ENCODE measurements at places on chromosomes 2 and 18.

- DNase-seq: no peak
Measured at GRCh38 chr2:219252900-219253752, at the start of gene TUBA4B. Gene TUBA4B, plus strand, starts transcription at chr2:219253243. Its CDS starts 165 bp downstream, at chr2:219253408.

GRCh38 chr2:101399021-101399799 is 11.9 kb upstream of the CREG2 start:
- DNase-seq: no peak

DNA sequence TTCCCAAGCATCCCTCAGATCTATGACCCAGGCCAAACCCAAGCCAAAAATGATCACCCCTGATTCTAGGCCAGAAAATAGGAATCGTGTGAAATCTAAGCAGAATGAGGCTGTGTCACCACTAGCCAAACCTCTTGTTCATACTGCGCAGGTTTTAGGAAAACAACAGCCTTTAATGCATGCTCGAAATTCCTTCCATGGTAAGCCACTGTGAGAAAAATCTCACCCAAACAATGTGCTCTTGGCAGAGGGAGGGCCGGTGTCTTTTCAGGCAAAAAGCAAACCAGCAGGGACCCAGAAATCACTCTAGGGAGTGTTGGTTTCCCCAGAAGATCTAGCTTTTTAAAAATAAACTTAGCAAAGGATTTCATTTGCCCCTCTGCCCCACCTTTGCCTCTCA is 71.2 kb upstream of the FOSL2 start:
- no peak for DNase-seq

DNA sequence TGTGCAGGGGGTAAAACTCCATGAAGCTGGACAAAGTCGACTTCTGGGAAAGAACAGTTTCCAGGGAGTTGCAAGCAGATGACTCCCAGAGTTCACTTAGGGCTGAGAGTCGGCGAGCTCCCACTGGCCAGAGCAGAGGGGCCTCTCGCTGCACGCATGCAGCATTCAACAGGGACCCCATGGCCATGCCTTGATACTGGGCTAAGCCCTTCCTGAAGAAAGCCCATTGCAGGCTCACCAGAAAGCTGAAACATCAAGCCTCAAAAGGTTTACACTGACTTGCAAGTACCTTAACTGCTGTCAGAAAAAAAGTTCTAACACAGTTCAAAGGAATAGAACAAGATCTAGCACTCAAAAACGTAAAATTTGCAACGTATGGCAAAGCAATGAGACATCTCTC is 56.4 kb downstream of the NDUFA10 start:
- DNase-seq: no peak

DNA sequence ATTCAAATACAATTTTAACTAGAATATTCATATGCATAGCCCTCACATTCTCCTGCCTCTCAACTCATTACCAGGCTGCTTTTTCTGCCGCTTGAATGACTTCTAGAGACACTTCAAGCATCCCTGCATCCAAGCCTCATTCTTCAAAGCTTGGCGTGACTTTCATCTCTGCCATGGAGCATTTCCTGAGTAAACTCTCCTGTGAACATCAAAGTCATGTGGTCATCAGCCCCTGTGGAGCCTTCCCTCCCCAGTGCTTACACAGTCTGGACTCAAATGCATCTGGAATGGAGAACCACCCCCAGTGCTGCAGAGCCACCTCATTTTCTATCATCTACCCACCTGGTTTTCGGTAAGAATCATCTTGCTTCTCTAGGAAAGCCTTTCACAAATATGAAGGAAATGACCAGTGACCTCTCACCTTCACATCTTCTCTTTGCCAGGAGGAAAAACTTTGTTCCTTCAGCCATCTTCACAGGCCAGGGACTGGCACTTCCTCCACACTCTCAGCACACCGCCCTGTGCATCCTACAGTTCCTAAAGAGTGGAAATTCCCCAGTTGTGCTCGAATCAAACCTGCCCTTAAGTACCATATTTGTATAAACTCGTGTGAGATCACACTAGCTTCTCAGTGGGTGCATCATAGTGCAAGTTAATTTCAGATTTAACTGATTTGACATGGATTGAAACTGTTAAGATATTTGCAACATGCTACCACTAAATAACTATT is 116.4 kb downstream of the COL6A3 start:
- DNase-seq: no peak

- no peak for DNase-seq
Measured at GRCh38 chr2:27051902-27052645, 606 bp downstream of the AGBL5 start.

- no peak for DNase-seq
Measured at GRCh38 chr18:79853303-79853992, 55.7 kb downstream of the KCNG2 start.

DNA sequence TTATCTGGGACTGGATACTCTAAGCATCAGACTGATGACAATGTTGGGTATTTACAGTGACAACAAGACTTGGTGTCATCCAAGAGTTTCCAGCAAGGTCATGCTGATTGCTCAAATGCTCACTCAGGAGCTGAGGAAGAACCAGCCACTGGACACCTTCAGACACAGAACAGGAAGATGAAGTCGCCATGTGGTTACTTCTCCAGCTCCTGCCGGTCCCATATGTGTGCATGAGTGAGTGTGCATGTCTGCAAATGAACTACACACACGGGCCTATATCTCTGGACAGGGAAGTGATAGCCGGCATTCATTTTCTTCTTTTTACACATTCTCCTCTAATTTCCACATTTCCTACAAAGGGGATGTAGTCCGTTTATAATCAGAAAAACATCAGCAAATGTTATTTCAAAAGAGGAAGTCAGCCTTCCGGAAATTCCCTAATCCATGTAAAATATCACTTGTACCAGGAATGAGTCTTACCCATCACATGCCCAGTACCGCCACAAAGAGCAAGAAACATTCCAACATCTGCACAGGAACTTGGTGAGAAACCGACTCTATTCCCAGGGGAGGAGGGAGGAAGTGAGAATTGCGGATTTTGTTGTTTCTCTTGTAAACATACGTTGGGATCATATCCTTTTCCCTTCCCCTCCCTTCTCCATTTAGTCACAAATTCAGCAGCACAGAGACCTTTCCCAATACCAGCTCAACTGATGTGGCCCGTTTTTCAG is 10.8 kb downstream of the RFX8 start:
- peak; percentile 80 for DNase-seq

DNA sequence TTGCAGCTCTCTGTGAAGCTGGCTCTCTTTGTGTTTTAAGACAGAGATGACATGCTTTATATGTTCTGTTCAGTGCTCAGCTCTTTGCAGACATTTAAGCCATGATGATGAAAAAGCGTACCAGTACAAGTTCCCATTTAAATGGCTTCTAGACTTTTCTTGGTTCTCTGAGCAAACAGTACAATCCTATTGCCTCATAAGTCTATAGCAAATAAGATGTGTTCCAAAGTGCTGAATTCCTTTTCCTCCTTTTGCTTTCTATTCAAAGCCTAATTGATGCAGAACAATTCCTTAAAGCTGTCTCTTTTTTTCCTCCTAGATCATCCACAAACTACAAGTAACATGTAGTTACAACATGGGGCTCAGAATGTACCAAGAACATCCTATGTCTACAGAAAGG is 168.8 kb upstream of the SPATS2L start:
- no peak for DNase-seq
